ENCODE measurements at places on chromosomes 1 and 21. TPM values are rescaled to one million over a fixed set of nuclear protein-coding genes. Genes with fewer than 3 reads are reported as not detected.

GRCh38 chr1:231584117-231584516 is 42.5 kb upstream of the DISC1 start:
- H3K4me1 ChIP-seq, result no peaks in the 10 kb centered on the region
- DNase-seq, result no peak
- H3K36me3 ChIP-seq, result no peaks in the 10 kb centered on the region
- H3K4me3 ChIP-seq, result no peak overlapping the region

DNA sequence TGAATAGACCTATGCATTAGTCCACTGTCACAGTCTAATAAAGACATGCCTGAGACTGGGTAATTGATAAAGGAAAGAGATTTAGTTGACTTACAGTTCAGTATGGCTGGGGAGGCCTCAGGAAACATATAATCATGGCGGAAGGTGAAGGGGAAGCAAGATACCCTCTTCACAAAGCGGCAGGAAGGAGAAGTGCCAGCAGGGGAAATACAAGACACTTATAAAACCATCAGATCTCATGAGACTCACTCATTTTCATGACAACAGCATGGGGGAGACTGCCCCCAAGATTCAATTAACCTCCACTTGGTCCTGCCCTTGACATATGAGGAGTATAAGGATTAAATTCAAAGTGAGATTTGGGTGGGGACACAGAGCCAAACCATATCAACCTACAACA is 59.4 kb downstream of the CAPN9 start:
- H3K4me1 ChIP-seq, result no peaks in the 10 kb centered on the region
- no peak overlapping the region for H3K27ac ChIP-seq
- peaks cover 9% of the 10 kb centered on the region for H3K27me3 ChIP-seq
- no peaks in the 10 kb centered on the region for H3K36me3 ChIP-seq
- DNase-seq, result no peak

- H3K36me3 ChIP-seq, result no peaks in the 10 kb centered on the region
- H3K4me3 ChIP-seq, result no peak overlapping the region
- H3K4me1 ChIP-seq, result no peaks in the 10 kb centered on the region
- H3K27me3 ChIP-seq, result no peaks in the 10 kb centered on the region
- no peak overlapping the region for H3K27ac ChIP-seq
These were observed 192.3 kb upstream of the ADGRL4 start for GRCh38 chr1:79198832-79199231.

- no peaks in the 10 kb centered on the region for H3K36me3 ChIP-seq
- no peak for DNase-seq
- H3K4me3 ChIP-seq, result no peak overlapping the region
These were observed 14.4 kb downstream of the F11R start for GRCh38 chr1:161006563-161006962.

- H3K27me3 ChIP-seq, result no peaks in the 10 kb centered on the region
- peak overlapping the region; percentile 8 for H3K27ac ChIP-seq
- DNase-seq, result no peak
- no peaks in the 10 kb centered on the region for H3K36me3 ChIP-seq
These were observed 109.9 kb upstream of the IFFO2 start for GRCh38 chr1:19066248-19066873.

- H3K4me3 ChIP-seq, result no peak overlapping the region
- H3K36me3 ChIP-seq, result peaks cover 2% of the 10 kb centered on the region
- no peak for DNase-seq
- H3K4me1 ChIP-seq, result peaks cover 61% of the 10 kb centered on the region
These were observed 52.2 kb downstream of the SSBP3 start for GRCh38 chr1:54353959-54354358.

- no peaks in the 10 kb centered on the region for H3K27me3 ChIP-seq
- H3K36me3 ChIP-seq, result no peaks in the 10 kb centered on the region
- H3K4me1 ChIP-seq, result no peaks in the 10 kb centered on the region
- no peak overlapping the region for H3K4me3 ChIP-seq
- H3K27ac ChIP-seq, result no peak overlapping the region
These were observed 613.1 kb downstream of the USP25 start for GRCh38 chr21:16342932-16343331.

Gene HIVEP3
- 25.3 TPM for total RNA-seq

GRCh38 chr1:174606471-174606870 is 158.7 kb downstream of the GPR52 start:
- peaks cover 25% of the 10 kb centered on the region for H3K36me3 ChIP-seq
- H3K4me1 ChIP-seq, result no peaks in the 10 kb centered on the region
- H3K4me3 ChIP-seq, result no peak overlapping the region
- H3K27me3 ChIP-seq, result no peaks in the 10 kb centered on the region

DNA sequence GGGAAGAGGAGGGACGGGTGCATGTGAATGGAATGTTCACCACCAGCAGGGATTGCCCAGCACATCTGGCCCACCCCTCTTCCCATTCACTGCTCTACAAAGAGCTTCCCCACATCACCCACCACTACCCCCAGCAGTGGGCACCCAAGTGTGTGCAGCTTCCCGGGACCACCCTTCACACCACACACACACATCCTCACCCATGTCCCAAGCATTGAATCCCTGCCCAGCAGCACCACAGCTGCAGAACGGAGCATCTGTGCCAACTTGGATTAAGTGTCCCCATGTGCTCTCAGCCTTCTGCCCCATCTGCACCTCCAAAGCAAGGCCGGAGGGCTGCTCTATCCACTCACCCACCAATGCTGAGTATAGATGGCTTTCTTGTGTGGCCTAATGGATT is 141.4 kb downstream of the PSMG1 start:
- peaks cover 5% of the 10 kb centered on the region for H3K27me3 ChIP-seq
- no peak overlapping the region for H3K27ac ChIP-seq
- H3K36me3 ChIP-seq, result no peaks in the 10 kb centered on the region
- peaks cover 7% of the 10 kb centered on the region for H3K4me1 ChIP-seq
- no peak for DNase-seq

- no peak for DNase-seq
- H3K27ac ChIP-seq, result no peak overlapping the region
- no peak overlapping the region for H3K4me3 ChIP-seq
- H3K27me3 ChIP-seq, result peaks cover 29% of the 10 kb centered on the region
- H3K36me3 ChIP-seq, result no peaks in the 10 kb centered on the region
These were observed 4.1 kb upstream of the ARHGEF10L start for GRCh38 chr1:17535300-17535936.

GRCh38 chr1:17234405-17234804 is 14.5 kb upstream of the PADI3 start:
- H3K27me3 ChIP-seq, result no peaks in the 10 kb centered on the region
- no peak for DNase-seq
- H3K27ac ChIP-seq, result no peak overlapping the region
- no peaks in the 10 kb centered on the region for H3K36me3 ChIP-seq
- no peak overlapping the region for H3K4me3 ChIP-seq
- no peaks in the 10 kb centered on the region for H3K4me1 ChIP-seq

Gene SELL
- total RNA-seq, result 110 TPM

GRCh38 chr1:231193710-231194340 is 32.0 kb downstream of the TRIM67 start:
- H3K4me3 ChIP-seq, result no peak overlapping the region
- DNase-seq, result no peak

- H3K4me1 ChIP-seq, result no peaks in the 10 kb centered on the region
- H3K27ac ChIP-seq, result peak overlapping the region; percentile 56
- H3K27me3 ChIP-seq, result no peaks in the 10 kb centered on the region
- DNase-seq, result peak; percentile 64
- no peak overlapping the region for H3K4me3 ChIP-seq
- H3K36me3 ChIP-seq, result peaks cover 51% of the 10 kb centered on the region
These were observed 46.6 kb downstream of the PACC1 start for GRCh38 chr1:212368073-212368484.

GRCh38 chr1:153432874-153433681 is 16.8 kb downstream of the S100A7A start:
- H3K4me3 ChIP-seq, result no peak overlapping the region
- no peaks in the 10 kb centered on the region for H3K4me1 ChIP-seq
- H3K36me3 ChIP-seq, result no peaks in the 10 kb centered on the region

GRCh38 chr1:15833069-15833679 is 14.3 kb upstream of the SPEN start:
- peak overlapping the region; percentile 81 for H3K4me3 ChIP-seq
- peaks cover 4% of the 10 kb centered on the region for H3K36me3 ChIP-seq
- H3K27me3 ChIP-seq, result no peaks in the 10 kb centered on the region
- H3K27ac ChIP-seq, result peak overlapping the region; percentile 96

DNA sequence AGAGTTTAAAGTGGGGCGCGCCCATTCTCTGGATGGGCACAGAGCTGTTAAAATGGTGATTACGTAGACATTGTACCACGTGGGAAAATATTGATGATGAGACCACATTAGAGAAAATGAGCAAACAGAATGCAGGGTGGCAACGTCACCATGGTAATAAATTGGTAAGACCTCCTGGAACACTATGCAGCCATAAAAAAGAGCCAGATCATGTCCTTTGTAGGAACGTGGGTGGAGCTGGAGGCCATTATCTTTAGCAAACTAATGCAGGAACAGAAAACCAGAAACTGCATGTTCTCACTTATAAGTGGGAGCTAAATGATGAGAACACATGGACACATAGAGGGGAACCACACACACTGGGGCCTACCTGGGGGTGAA is 53.5 kb upstream of the CLDN14 start:
- H3K4me3 ChIP-seq, result no peak overlapping the region
- no peaks in the 10 kb centered on the region for H3K36me3 ChIP-seq
- DNase-seq, result no peak
- no peaks in the 10 kb centered on the region for H3K4me1 ChIP-seq

Gene SERTAD4
- total RNA-seq, result not detected

- no peak overlapping the region for H3K27ac ChIP-seq
- H3K4me3 ChIP-seq, result no peak overlapping the region
- DNase-seq, result no peak
- H3K4me1 ChIP-seq, result no peaks in the 10 kb centered on the region
- H3K27me3 ChIP-seq, result no peaks in the 10 kb centered on the region
These were observed 111.1 kb downstream of the CASZ1 start for GRCh38 chr1:10685196-10685807.

GRCh38 chr1:224045556-224045955 is 68.4 kb upstream of the FBXO28 start:
- DNase-seq, result no peak
- no peaks in the 10 kb centered on the region for H3K4me1 ChIP-seq
- H3K27me3 ChIP-seq, result peaks cover 10% of the 10 kb centered on the region
- H3K4me3 ChIP-seq, result no peak overlapping the region

Gene MRAP
- total RNA-seq, result not detected

- DNase-seq, result no peak
- no peak overlapping the region for H3K4me3 ChIP-seq
- peaks cover 6% of the 10 kb centered on the region for H3K4me1 ChIP-seq
- no peak overlapping the region for H3K27ac ChIP-seq
These were observed 26.1 kb upstream of the KCNE2 start for GRCh38 chr21:34337741-34338140.

All from activated CD4-positive, alpha-beta memory T cell treated with anti-CD3 and anti-CD28 coated beads for 36 hours (primary cell).